ENCODE measurements at places on chromosomes 5 and 9.

- DNase-seq = no peak
Observed at GRCh38 chr9:136329211-136329627, 1.9 kb downstream of the GPSM1 start.

DNA sequence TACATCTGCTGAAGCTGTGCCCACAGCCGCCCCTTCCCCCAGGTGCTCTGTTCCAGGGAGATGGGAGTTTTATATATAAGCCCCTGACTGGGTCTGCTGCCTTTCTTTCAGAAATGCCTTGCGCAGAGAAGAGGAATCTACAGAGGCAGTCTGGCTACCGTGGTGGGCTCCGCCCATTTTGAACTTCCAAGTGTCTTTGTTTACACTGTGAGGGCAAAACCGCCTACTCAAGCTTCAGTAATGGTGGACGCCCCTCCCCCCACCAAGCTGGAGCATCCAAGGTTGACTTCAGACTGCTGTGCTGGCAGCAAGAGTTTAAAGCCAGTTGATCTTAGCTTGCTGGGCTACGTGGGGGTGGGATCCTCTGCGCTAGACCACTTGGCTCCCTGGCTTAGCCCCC is 41.3 kb downstream of the RANBP17 start:
- no peak for DNase-seq

- DNase-seq = no peak
Observed at GRCh38 chr9:89358985-89359384, 40.7 kb downstream of the SECISBP2 start.

- DNase-seq = no peak
Observed at GRCh38 chr9:121564504-121565260, 65.0 kb upstream of the GGTA1 start.

DNA sequence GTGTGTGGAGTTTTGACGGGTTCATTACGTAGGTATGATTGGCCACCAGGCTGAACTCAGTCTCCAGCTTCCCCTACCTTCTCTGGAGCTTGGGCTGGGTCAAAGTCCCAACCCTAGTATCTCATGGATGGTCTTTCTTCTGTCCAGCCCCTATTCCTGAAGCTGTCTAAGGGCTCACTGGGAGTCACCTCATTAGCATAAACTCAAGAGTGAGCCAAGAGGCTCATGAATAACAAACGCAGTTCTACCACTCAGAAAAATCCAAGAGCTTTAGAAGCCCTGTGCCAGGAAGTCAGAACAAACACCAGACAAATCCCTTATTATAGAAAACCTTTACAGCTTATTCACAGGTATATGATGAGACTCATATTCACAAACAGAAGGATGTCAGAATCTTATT is 180.3 kb upstream of the NFIL3 start:
- no peak for DNase-seq

GRCh38 chr9:7117676-7118561 is 360.1 kb downstream of the KDM4C start:
- DNase-seq = no peak

DNA sequence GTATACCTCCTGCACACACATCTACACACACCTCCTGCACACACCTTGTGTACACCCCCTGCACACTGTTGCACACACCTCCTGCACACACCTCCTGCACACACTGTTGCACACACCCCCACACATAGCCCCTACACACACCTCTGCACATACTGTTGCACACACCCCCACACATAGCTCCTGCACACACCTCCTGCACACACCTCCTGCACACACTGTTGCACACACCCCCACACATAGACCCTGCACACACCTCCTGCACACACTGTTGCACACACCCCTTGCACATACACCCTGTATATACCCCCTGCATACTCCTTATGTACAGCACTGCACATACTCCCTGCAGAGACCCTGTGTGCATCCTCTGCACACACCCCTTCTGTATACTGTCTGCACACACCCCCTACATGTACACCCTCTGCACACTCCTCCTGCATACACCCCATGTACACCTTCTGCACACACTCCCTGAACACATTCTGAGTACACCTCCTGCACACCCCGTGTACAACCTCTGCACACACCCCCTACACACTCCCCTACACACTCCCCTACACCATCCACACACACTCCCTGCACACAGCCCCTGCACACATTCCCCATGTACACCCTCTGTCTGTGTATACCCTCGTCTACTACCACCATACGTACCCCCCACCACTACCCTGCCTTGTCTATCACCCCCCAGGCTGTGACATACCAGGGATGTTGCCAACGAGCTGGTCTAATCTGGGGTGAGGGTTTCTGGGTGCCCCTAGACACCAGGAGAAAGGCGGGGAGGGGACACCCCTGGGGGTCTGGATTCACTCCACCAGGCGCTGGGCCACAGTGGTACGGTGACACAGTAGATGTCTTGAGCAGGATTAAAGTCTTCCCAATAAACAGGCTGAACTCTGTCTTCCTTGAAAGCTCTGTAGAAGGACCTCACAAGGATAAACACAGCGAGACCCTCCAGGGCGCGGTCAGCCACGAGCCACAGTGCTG is 1.1 kb upstream of the CEP72 start:
- no peak for DNase-seq

- no peak for DNase-seq
Observed at GRCh38 chr5:9545992-9546851, at the start of gene SEMA5A. Gene SEMA5A (minus strand): TSS chr5:9546075. CDS start chr5:9379946, 166,129 bp downstream.

- no peak for DNase-seq
Observed at GRCh38 chr9:38389313-38389712, 3.2 kb upstream of the ALDH1B1 start.

DNA sequence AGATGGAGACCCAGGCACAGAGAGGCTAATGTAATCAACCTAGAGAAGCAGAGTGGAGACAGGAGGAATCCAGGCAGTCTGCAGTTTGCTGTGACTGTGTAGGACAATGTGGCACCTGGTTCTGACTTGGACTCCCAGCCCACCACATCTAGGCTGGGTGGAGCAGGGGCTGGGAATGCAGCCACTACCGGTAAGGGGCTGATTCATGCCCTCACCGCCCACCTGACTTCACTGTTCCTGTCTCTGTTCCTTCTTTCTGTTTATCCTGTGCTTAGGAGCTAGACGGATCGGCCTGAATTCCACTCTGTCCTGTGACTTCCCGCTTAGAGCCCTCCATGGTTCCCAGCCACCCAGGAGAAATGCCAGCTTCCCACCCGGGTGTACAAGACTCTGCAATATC is 2.6 kb downstream of the PDLIM4 start:
- peak; percentile 63 for DNase-seq

GRCh38 chr9:114445616-114446015 is 57.8 kb upstream of the AKNA start:
- DNase-seq = no peak

DNA sequence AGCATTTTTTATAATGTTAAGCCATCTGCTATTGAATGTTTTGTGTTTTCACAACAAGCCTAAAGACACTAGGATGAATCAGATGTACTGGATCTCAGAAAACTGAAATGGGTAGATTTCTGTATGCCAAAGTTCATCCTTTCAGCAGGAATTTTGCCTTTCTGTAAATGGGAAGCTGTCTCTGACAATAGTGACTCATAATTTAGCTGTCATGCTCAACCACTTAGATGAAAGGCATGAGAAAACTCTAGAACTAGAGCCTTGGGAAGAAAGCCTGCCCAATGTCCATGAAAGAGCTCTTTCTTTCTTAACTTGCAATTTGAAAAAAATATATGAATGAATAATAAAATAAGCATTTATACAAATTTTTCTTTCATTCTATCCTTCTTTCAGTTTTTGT is 616.0 kb upstream of the EDIL3 start:
- no peak for DNase-seq

DNA sequence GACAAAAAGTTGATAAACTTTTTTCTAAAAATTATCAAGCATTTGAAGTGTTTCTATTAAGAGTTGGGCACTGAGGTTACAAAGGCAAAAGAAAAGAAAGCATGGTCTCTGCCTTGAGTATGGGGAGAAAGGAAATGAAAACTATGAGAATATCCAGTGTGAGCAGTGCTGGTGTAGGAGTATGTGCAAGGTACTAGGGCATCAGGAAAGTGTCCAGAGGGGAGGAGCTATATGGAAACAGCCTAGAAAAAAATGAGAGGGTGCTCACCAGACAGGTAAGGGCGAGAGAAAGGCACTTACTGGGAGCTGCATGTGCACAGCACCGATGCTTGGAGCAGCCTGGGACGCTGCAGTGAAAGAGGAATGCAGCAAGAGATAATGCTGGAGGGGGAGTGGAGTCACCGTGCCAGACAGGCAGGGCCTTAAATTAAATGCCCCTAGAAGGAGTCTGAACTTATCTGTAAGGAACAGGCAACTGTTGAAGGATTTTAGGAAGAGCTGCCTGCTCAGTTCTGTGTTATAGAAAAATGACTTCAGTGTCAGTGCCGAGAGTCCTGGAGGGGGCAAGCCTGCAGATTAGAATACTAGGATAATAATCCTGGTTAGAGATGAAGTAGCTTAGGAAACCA is 14.0 kb downstream of the MCC start:
- DNase-seq = no peak

DNA sequence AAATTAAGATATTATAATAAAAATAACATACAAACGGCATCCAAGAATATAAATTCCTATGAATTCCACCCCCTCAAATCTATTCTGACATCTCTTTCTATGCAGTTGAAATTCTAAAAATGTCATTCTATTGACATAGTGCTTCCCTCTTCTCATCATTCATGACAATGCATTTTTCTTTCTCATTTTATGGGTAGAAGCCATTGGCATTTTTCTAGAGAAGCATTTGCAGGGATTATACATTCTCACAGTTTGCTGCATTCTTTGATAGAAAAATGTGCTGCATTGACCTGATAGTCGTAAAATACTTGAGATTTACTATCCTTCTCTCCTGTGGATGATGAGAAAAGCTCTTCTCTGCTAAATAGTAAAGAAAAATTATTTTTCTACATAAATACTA is 760.9 kb upstream of the ACO1 start:
- DNase-seq = no peak

DNA sequence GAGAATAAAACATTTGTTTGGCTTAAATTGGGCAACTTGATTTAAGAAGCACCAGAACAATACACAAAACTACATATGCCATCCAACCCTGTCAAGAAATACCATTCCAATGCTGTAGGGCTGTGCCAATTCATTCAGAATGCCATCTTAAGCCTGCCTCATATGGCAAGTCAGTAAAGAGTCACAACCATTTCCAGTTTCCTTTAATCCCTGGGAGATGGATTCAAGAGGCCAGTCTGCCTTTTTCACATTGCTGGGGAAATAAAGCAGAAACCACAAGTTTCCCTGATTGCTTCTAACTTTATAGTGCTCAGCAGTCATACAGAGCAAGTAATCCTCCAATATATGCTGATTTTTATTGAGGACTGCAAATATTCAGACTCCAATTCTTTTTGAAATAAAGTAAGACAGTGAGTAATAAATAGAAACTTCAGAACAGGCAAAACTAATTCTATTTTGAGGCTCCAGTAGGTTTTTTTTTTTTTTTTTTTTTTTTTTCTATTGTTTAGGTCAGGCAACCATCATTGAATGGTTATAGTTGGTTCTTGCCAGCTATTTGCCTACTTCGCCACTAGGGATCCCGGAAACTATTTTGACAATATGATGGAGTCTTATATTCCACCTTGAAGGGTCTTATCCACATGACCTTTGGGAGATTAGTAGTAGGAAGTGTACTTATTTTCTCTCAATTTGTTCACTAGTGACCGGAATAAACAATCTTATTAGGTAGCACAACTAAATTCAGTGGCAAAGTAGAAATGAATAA is 400.9 kb upstream of the MEF2C start:
- DNase-seq = no peak

DNA sequence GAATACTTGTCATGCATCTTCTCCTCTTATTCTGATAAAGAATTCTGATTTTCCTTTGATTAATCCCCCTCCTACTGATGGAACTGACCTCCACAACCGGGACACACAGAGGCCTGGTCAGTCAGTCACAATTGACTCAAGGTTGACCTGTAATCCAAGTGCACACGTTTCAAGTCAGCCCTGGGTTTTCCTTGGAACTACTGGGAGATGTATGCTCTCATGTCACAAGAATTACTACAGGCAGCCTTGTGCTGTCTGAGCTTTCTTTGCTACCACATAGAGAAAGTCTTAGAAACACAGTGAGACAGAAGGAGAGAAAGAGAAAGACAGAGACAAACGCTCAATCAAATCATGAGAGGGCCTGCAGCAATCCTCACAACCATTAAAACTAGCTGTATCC is 345.8 kb downstream of the PDE4D start:
- no peak for DNase-seq

DNA sequence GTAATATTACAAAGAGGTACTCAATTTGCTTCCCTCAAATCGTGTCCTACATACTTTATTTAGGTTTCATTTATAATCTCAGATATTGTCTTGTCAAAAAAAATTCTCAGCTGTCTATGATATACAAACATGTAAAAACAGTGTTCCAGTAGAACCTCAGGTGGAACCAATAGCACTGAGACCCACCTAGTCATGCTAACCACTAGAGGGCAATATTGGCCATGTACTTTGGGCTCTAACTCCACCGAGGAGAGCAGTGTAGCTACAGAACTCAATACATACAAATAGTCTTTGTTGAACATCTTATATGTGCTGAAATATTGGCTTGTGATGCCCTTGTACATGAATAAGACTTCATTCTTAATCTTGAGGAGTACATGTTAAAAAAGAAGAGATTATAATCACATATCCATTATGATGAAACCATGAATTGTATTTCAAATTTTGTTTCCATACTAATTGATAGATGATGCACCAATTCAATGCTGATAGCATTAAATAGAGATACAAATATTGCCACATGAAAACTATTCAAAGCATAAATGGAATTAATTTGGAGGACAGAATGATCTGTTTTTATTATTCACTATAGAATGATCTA is 71.2 kb upstream of the CNTLN start:
- DNase-seq = peak; percentile 54

DNA sequence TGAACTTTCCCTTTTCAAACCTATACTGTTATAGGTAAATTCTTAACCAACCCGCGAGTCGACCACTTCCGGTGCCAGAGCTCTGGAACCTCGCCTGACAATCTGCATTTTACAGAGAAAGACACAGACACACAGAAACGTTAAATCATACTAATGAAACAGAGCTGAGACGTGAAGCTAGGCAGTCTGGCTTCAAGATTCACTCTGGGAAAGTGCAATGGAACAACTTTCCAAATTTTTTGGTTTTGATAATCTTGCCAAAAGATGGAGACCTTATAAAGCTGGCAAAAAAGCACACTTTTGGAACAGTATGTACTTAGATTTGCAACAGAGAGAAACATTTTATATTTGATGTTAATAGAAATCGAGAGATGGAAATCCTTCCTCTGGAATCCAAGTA is 15.9 kb upstream of the WNT8A start:
- no peak for DNase-seq

DNA sequence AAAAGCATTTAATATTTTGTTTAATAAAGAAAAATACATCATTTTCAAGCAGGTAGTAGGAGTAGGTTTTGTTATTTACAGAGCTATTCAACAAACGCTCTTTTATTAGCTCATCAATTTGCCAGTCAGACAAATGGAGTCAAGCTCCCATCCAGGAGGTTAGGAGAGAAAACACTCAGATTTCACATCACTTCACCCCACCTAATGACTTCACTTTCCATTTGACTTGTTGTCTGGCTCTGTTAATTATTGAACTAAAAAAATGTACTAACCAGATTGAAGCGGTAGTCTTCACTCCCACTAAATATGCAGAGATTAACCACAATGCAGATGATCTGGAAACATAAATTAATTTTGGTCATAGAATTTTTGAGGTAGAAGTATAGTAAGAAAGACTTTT is 193.6 kb upstream of the VCAN start:
- no peak for DNase-seq

GRCh38 chr5:38208782-38209378 is 49.5 kb upstream of the EGFLAM start:
- DNase-seq = no peak

- peak; percentile 31 for DNase-seq
Observed at GRCh38 chr5:77463905-77464304, 28.2 kb downstream of the WDR41 start.

- DNase-seq = no peak
Observed at GRCh38 chr5:3891113-3891512, 295.5 kb downstream of the IRX1 start.
